ENCODE measurements at places on chromosomes 16 and 17. TPM values are rescaled to one million over a fixed set of nuclear protein-coding genes. Genes with fewer than 3 reads are reported as not detected.
A peak's percentile ranks its signal among the peaks of the same experiment; 100 is the strongest.

GRCh38 chr17:81245024-81245664, 6.0 kb downstream of the NDUFAF8 start:
- peaks cover 20% of the 10 kb centered on the region for H3K36me3 ChIP-seq
- H3K27ac ChIP-seq, result no peak overlapping the region
- H3K4me1 ChIP-seq, result peaks cover 19% of the 10 kb centered on the region

GRCh38 chr17:2011411-2012371, 13.4 kb downstream of the RTN4RL1 start:
- H3K4me1 ChIP-seq, result no peaks in the 10 kb centered on the region
- DNase-seq, result no peak
- H3K27me3 ChIP-seq, result peaks cover 2% of the 10 kb centered on the region
- H3K4me3 ChIP-seq, result no peak overlapping the region
- H3K36me3 ChIP-seq, result peaks cover 2% of the 10 kb centered on the region

DNA sequence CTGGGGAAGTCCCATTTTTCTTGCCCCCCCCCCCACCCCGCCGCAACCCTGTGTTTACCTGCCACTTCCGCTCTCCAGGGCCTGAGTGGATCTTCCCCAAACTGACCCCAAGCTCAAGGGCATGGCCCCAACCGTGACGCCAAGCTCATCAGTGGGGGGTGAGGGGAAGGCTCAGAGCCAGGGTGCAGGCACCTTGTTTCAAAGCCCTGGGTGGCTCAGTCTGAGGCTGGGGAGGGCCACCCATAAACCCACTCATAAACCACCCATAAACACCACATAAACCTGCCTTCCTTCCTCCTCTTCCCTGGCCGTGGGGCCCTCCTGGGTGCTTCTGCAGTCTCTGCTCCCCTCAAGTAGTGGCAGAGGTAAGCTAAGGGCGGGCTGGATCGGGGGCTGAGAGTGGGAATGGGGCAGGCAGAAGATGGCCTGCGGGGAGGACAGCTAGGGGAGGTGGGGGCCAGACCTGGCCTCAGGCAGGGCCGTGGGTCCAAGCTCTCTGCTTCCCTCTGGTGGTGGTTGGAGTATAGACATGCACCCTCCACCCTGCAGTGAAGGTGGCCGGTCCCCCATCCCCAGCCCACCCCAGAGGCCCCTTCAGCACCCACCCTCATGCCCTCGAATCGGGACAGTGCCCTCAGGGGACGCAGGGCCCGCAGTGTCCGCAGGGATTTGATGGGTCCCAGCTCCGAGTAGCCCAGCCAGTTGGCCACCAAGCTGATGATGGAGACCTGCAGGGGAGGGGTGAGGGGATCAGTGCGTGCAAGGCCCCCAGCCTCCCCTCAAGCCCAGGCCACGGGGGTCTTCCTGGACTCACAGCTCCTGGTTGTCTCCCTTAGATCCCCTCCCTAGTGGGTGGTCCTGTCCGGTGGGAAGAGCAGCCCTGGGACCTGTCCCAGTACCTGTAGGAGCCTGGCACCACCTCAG, 14.6 kb upstream of the CD79B start:
- H3K4me1 ChIP-seq, result peaks cover 20% of the 10 kb centered on the region
- H3K4me3 ChIP-seq, result peak overlapping the region; percentile 50
- peak overlapping the region; percentile 77 for H3K27ac ChIP-seq
- no peaks in the 10 kb centered on the region for H3K36me3 ChIP-seq

DNA sequence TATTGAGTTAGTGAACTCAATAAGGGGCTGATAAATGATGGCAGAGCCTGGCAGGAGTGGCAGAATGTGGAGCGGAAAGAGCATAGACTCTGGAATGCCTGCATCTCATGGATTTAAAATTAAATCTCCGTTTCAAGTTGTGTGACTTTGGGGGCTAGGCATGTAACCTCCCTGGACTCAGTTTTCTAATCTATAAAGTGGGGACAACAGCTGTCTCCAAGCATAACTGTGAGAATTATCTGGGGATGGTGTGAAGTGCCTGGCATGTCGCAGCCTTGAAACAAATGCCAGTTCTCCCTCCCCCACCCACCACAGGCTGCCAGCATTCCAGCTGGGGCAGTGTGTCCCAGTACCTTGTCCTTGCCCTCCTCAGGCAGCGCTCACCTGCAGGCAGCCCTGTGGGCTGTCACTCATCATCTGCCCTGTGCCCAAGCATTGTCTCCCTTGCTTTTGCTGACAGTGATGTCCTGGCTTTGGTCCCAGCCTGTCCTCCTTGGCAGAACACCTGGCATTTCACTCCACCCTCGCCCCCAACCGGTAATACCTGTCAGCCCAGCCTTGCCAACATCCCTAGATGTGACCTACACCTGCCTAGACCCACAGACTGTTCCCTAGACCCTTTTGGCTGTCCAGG, 129.6 kb downstream of the MRM1 start:
- H3K36me3 ChIP-seq, result peaks cover 3% of the 10 kb centered on the region
- H3K27ac ChIP-seq, result no peak overlapping the region
- peaks cover 28% of the 10 kb centered on the region for H3K4me1 ChIP-seq
- H3K27me3 ChIP-seq, result peaks cover 7% of the 10 kb centered on the region
- DNase-seq, result no peak

DNA sequence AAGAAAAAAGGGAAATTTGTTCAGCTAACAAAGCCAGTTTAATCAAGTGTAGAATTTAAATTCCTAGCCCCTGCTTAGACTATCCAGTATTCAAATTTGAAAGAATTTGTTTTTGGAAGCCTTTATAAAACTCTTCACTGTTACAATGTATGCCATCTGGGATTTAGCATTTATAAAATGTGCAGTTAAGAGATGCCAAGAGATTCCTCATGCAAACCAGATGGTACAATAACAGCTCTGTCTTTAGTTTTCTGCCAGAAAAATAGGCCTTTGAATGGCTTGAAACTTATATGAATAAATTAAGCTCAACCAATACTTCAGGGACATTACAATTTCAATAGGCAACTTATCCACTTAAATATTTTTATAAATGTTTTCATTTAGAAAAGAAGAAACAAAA, 6.8 kb upstream of the ANKS4B start:
- no peak overlapping the region for H3K27ac ChIP-seq
- H3K4me3 ChIP-seq, result no peak overlapping the region
- peaks cover 49% of the 10 kb centered on the region for H3K27me3 ChIP-seq

DNA sequence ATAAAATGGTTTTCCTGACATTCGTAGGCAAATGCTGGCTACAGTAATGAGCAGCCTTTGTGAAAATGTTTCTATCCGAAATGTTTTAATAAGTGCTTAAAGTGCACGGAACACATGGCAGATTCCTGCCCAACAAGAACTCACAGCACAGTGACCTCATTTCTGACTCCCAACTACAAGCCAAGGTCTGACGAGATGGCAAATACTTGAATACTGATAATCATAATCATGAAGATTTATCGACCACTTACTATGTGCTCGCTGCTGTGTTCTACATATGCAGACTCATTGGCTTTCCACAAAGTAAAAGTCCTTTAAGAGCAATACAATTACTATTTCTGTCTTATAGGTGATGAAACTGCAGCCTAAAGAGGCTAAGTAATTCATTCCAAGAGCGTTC, 238.1 kb upstream of the CDH5 start:
- no peak overlapping the region for H3K4me3 ChIP-seq
- H3K27ac ChIP-seq, result no peak overlapping the region
- H3K36me3 ChIP-seq, result no peaks in the 10 kb centered on the region
- peaks cover 35% of the 10 kb centered on the region for H3K27me3 ChIP-seq
- no peak for DNase-seq
- no peaks in the 10 kb centered on the region for H3K4me1 ChIP-seq

The BAIAP3 gene
- 0.68 TPM for total RNA-seq

The OVCA2 gene
- total RNA-seq, result 28.5 TPM

The SPATA20 gene
- total RNA-seq, result 29.0 TPM

The TBC1D3K gene
- not detected for total RNA-seq

The ALOX12 gene
- not detected for total RNA-seq

Measured in activated CD8-positive, alpha-beta T cell treated with anti-CD3 and anti-CD28 coated beads for 36 hours (primary cell).